ENCODE measurements at places on chromosomes 5 and 9. TPM values are rescaled to one million over a fixed set of nuclear protein-coding genes. Genes with fewer than 3 reads are reported as not detected.

SOHLH1 gene
- total RNA-seq, result not detected

TRMT10B gene
- 8.7 TPM for total RNA-seq

PCDHA9 gene
- 0.12 TPM for total RNA-seq

NTNG2 gene
- 20.1 TPM for total RNA-seq

ZNF462 gene
- 80.7 TPM for total RNA-seq

TXNDC8 gene
- total RNA-seq, result not detected

KIF4B gene
- not detected for total RNA-seq

PTGDS gene
- 96.1 TPM for total RNA-seq

MROH2B gene
- total RNA-seq, result not detected

ICE1 gene
- total RNA-seq, result 20.4 TPM

YTHDC2 gene
- total RNA-seq, result 21.7 TPM

PCDHA1 gene
- total RNA-seq, result not detected

KIF24 gene
- 1.2 TPM for total RNA-seq

RGS7BP gene
- total RNA-seq, result 3.6 TPM

TEK gene
- 19.6 TPM for total RNA-seq

LECT2 gene
- total RNA-seq, result not detected

ADCY2 gene
- total RNA-seq, result 5.1 TPM

OBP2B gene
- not detected for total RNA-seq

OR1J2 gene
- total RNA-seq, result not detected

TYRP1 gene
- not detected for total RNA-seq

INSL6 gene
- total RNA-seq, result not detected

SOWAHA gene
- total RNA-seq, result 0.06 TPM

LCN12 gene
- 2.5 TPM for total RNA-seq

PCDHGA7 gene
- 2.5 TPM for total RNA-seq

ABLIM3 gene
- 13.5 TPM for total RNA-seq

TRIM14 gene
- 18.8 TPM for total RNA-seq

PRRC1 gene
- 21.0 TPM for total RNA-seq

PCDHAC2 gene
- 0.52 TPM for total RNA-seq

SPATA31C1 gene
- not detected for total RNA-seq

CDC20B gene
- total RNA-seq, result not detected

All from adrenal gland (tissue), 19 donors.